Breast epithelium (tissue), 4 donors: ENCODE measurements at places on chromosomes 7 and 10.

DNA sequence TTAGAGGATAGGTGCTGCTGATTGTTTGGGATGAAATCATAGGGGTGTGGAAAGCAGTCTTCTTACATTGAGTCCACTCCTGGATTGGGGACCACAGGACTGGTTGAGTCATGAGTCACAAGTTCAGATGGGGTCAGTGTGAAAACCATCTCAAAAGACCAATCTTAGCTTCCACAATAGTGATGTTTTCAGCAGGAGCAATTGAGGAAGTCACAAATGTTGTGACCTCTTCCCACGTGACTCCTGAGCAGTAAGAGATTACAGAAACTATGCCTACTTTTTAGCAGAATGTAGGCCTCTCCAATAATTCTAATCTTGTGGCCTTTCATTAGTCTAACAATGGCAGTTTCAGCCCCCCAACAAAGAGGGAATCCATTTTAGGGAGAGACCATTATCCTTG is 256.9 kb upstream of the CDC14C start:
- DNase-seq, result no peak
- no peaks in the 10 kb centered on the region for H3K27me3 ChIP-seq
- no peak overlapping the region for H3K27ac ChIP-seq
- no peaks in the 10 kb centered on the region for H3K36me3 ChIP-seq
- H3K4me1 ChIP-seq, result no peaks in the 10 kb centered on the region
- no peak overlapping the region for H3K4me3 ChIP-seq

- H3K4me3 ChIP-seq, result peak overlapping the region; percentile 83
- peaks cover 5% of the 10 kb centered on the region for H3K4me1 ChIP-seq
- H3K36me3 ChIP-seq, result no peaks in the 10 kb centered on the region
- H3K27ac ChIP-seq, result peak overlapping the region; percentile 65
These were observed 1.9 kb upstream of the ARID5B start for GRCh38 chr10:61899663-61899996.

- H3K4me3 ChIP-seq, result no peak overlapping the region
- no peaks in the 10 kb centered on the region for H3K27me3 ChIP-seq
- no peak overlapping the region for H3K27ac ChIP-seq
These were observed 13.3 kb downstream of the FAM107B start for GRCh38 chr10:14761372-14761771.

DNA sequence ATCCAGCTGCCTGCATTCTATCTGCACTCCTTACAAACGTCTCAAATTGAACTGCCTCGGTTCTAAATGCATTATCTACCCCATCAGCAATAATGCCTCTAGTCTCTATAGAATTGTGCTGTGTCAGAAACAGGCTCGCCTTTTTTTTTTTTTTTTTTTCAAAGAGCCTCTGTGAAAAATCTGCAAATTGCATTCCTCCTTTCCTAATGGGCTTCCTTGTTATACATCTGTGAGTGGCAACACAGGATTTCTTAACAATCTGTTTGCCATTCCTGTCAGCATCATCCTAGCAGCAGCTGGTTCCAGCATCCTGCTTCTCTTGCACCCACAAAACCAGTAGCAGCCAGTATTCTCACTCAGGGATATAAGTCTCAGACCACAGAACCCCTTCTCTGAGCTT is 413.5 kb upstream of the SEMA3D start:
- no peak overlapping the region for H3K27ac ChIP-seq
- no peaks in the 10 kb centered on the region for H3K36me3 ChIP-seq
- no peaks in the 10 kb centered on the region for H3K27me3 ChIP-seq
- H3K4me3 ChIP-seq, result no peak overlapping the region

DNA sequence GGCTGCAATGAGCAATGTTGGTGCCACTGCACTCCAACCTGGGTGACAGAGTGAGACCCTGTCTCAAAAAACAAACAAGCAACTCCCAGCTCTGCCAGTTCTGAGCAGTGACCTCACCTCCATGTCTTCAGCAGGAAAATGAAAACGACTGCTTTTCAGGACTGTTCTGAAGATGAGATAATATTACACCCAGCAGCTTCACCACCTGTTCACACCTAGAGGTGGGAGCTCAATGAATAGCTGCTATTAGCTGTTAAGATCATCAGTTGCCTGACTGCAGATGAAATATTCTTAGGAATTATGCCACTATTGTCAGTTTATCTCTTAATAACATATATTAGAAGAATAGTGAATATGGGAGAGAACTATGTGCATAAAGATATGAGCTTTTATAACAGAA is 48.4 kb upstream of the CYTH3 start:
- H3K4me1 ChIP-seq, result no peaks in the 10 kb centered on the region
- no peaks in the 10 kb centered on the region for H3K27me3 ChIP-seq

DNA sequence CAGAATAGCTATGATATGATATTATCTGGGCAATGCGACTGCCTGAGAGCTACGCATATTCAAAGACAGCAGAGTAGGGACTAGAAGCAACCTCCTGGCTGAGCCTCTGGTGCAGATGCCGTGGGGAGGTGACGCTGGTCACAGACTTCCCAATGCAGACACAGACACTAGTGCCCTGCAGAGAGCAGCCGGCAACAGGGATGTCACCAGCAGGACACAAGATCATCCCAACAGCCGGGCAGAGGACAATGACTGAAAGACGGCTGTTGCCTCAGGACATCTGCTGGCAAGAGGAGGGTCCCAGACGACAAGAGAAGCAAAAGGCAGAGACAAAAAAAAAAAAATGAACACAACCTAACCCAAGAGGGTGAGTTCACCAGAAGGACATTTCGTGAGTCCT is 104.6 kb downstream of the CALN1 start:
- H3K4me3 ChIP-seq, result no peak overlapping the region
- H3K36me3 ChIP-seq, result no peaks in the 10 kb centered on the region
- H3K27me3 ChIP-seq, result no peaks in the 10 kb centered on the region
- no peaks in the 10 kb centered on the region for H3K4me1 ChIP-seq
- no peak overlapping the region for H3K27ac ChIP-seq
- no peak for DNase-seq

GRCh38 chr10:34791947-34792346 is 23.1 kb downstream of the PARD3 start:
- peaks cover 6% of the 10 kb centered on the region for H3K4me1 ChIP-seq
- no peaks in the 10 kb centered on the region for H3K36me3 ChIP-seq
- no peak overlapping the region for H3K27ac ChIP-seq

DNA sequence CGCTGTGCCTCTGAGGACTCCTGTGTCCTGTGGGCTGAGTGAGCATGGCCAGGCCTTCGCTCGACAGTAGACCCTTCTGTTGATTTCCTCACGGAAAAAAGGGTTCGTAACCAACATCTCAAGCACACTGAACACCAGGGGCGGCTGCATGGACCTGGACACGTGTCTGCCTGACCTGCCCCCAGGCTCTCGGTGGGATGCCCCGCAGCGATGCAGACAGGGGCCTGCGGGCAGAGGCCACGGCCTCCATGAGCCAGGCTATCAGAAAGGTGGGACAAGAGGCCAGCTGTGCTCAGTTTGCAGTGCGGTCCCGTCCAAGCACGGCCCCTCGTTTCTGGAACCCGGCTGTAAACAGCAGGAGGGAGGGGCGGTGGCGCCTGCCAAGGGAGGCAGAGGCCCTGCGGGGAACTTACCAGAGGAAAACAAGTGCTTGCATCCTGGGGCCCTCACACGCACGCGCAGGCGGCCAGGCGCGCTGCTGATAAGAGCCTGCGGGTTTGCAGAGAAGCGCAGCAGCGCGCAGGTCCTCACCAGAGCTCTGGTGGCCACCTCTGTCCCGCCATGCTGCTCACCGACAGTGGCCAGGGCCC is 10.6 kb downstream of the GPR146 start:
- peak overlapping the region; percentile 55 for H3K4me3 ChIP-seq
- no peak for DNase-seq
- H3K4me1 ChIP-seq, result peaks cover 14% of the 10 kb centered on the region

- H3K27ac ChIP-seq, result no peak overlapping the region
- H3K4me3 ChIP-seq, result no peak overlapping the region
- H3K4me1 ChIP-seq, result no peaks in the 10 kb centered on the region
- DNase-seq, result no peak
These were observed 411.3 kb upstream of the SEMA3C start for GRCh38 chr7:81330108-81330507.

- no peak for DNase-seq
- no peak overlapping the region for H3K4me3 ChIP-seq
- no peaks in the 10 kb centered on the region for H3K4me1 ChIP-seq
These were observed 101.5 kb upstream of the CSTF2T start for GRCh38 chr10:51800725-51801424.

DNA sequence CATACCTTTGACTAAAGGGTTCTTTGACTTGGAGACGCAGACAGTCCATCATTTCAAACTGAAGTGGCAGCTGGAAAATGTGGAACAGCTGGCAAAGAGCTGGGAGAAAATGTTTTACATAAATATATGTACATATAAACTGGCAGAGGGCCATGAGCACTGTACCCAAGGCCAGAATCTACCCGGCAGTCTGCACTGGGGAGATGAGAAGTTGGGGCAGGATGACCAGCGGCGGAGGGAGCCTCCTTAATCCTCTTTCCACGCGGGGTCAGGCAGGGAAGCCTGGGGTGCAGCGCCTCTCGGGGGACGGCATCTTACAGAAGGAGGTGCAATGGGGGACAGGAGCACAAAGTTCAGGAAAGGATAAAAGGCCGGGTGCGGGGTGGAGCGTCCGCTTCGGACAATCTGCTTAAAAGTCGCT is 1.3 kb downstream of the GLI3 start:
- H3K4me1 ChIP-seq, result no peaks in the 10 kb centered on the region
- DNase-seq, result no peak
- peaks cover 7% of the 10 kb centered on the region for H3K27me3 ChIP-seq
- peak overlapping the region; percentile 94 for H3K27ac ChIP-seq
- peak overlapping the region; percentile 97 for H3K4me3 ChIP-seq
- no peaks in the 10 kb centered on the region for H3K36me3 ChIP-seq

DNA sequence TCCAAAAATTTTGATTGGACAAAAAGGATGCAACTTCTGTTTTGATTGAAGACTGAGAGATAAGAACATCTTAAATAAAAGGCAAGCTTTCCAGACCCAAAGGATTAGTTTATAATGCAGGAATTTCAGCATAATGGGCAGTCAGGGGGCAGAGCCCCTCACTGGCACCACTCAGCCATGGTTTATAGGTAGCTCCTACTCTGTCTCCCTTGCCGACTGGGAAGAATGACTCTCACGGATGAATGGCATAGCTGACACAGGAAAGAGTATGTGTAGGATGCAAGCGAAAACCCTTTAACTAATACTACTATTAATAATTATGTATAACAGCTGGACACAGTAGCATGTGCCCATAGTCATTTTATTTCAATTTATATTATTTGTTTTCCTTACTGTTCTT is 53.3 kb downstream of the GALNT11 start:
- peaks cover 5% of the 10 kb centered on the region for H3K4me1 ChIP-seq
- no peak overlapping the region for H3K4me3 ChIP-seq
- H3K36me3 ChIP-seq, result no peaks in the 10 kb centered on the region

GRCh38 chr10:50740293-50740648 is 535 bp downstream of the ASAH2B start:
- H3K36me3 ChIP-seq, result no peaks in the 10 kb centered on the region
- peak overlapping the region; percentile 66 for H3K4me3 ChIP-seq
- no peaks in the 10 kb centered on the region for H3K4me1 ChIP-seq
- DNase-seq, result no peak
- no peaks in the 10 kb centered on the region for H3K27me3 ChIP-seq

DNA sequence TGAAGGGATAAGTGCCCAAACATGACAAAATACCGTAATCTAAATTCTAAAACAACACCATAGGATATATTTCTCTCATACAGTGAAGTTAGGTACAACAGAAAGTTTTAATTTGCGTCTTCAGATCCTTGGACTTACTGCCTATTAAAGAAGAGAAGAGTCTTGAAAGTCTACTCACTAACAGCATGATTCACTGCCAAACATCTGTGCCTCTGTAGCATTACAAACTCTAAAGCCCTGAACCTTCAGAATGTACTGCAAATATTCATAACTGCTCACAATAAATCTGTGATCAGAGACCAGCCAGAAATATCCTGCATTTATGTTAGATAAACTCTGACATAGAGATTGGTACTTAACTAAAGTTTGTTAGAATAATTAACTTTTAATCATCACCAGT is 365.3 kb downstream of the PARD3 start:
- H3K36me3 ChIP-seq, result no peaks in the 10 kb centered on the region
- no peak overlapping the region for H3K27ac ChIP-seq
- no peak overlapping the region for H3K4me3 ChIP-seq
- H3K4me1 ChIP-seq, result no peaks in the 10 kb centered on the region
- H3K27me3 ChIP-seq, result no peaks in the 10 kb centered on the region
- DNase-seq, result no peak

DNA sequence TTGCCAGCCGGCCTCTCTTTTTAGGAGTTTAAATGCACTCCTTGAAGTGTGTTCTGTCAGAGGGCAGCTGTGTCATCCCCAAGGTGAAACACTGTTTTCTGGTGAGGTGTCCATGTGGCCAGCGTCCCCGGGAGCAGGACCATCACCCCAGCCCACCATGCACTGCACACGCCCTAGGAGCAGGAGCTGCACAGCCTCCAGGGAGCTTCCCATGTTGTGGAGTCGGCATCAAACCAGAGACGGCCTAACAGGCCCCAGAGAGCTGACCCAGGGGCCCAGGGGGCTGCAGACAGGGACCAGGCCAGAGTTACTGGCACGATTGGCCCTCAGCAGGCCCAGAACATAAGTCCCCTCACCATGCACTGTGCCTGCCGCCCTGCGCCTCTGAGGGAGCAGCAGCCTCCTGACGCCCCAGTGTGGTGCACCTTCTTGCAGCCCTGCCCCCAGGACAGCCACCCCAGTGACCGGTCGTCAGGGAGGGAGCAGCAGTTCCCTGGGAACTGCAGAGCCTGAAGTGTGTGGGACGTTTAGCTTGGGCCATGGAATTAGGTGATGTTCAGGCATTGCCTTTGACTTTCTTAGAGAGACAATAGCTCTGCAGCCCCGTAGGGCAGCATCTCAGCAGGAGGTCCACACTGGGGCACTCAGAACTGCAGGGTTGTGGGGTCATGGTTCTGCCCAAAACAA is 97.9 kb downstream of the NKX6-2 start:
- H3K4me3 ChIP-seq, result no peak overlapping the region
- H3K36me3 ChIP-seq, result no peaks in the 10 kb centered on the region
- no peaks in the 10 kb centered on the region for H3K4me1 ChIP-seq
- DNase-seq, result no peak

DNA sequence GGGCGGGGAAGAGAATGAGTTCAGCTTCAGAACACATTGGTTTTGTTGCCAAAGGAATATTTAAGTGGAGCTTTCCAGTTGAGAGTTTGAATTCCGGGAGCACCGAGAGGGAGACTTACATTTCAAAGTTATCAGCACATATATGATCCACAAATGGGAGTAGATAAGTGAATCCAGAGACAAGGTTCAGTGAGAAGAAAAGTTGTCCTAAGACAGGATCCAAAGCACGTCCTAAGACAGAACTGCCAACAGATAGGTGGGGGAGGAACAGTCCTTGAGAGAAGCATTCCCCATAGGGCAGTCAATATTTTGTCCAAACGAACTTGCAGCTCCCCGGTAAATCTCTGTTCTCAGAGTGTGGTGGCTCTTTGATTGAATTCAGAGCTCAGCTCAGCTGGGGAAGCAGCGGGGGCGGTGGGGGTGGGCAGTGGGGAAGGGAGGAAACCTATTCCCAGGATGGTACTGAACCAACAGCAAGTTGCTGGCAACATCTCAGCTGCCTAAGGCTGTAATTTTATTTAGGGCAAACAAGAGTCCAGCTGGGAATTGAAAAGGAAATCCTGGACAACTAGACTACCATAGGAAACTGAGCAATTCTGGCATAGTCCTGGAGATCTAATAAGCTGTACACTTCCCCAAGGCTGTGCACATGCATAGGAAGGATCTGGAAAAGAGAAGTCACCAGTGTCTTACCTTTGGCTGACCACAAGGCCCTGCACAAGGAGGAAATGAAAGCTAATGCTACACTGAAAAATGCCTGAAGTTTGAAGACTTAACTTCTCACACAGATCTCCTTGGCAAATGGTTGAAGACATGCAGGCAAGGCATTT is 94.2 kb upstream of the CXCL12 start:
- H3K36me3 ChIP-seq, result no peaks in the 10 kb centered on the region
- DNase-seq, result no peak
- peak overlapping the region; percentile 36 for H3K27ac ChIP-seq

- no peak overlapping the region for H3K27ac ChIP-seq
- H3K4me3 ChIP-seq, result no peak overlapping the region
- H3K4me1 ChIP-seq, result no peaks in the 10 kb centered on the region
- DNase-seq, result no peak
- no peaks in the 10 kb centered on the region for H3K27me3 ChIP-seq
These were observed 36.9 kb downstream of the CAPZA2 start for GRCh38 chr7:116899308-116899707.
